ENCODE measurements at places on chromosomes 13 and 19.

- peak; percentile 53 for DNase-seq
These were observed at the start of gene R3HDM4 for GRCh38 chr19:913080-913748. R3HDM4 (minus strand) TSS chr19:913219; CDS start chr19:913157, 62 bp downstream.

DNA sequence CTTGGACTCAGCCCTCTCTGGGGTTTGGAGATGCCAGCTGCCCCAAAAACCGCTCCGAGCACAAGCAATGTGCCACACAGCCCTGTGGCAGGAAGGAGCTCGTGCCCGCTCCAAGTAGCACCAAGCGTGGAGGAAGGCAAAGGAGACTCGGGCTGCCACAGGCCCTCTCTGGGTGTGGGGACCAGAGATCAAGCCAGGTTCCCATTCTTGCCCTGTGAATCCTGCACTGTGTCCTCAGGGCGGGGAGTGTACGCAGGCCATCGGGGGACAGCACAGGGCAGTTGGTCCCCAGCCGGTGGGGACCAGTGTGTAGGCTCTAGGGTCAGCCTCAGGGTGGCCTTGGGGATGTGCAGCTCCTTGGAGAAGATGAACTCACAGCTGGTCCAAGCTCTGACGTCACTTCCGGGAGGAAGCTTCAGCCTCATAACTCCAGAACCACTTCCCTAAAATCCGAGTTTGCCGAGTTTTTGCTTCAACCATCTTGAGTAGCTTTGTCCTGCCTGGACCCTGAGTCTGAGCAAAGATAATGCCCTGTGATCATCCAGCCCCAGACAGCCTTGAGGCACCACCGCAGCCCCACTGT is 9.3 kb upstream of the CPAMD8 start:
- no peak for DNase-seq

GRCh38 chr13:50573066-50573465 is 270.4 kb downstream of the DLEU7 start:
- DNase-seq: no peak

DNA sequence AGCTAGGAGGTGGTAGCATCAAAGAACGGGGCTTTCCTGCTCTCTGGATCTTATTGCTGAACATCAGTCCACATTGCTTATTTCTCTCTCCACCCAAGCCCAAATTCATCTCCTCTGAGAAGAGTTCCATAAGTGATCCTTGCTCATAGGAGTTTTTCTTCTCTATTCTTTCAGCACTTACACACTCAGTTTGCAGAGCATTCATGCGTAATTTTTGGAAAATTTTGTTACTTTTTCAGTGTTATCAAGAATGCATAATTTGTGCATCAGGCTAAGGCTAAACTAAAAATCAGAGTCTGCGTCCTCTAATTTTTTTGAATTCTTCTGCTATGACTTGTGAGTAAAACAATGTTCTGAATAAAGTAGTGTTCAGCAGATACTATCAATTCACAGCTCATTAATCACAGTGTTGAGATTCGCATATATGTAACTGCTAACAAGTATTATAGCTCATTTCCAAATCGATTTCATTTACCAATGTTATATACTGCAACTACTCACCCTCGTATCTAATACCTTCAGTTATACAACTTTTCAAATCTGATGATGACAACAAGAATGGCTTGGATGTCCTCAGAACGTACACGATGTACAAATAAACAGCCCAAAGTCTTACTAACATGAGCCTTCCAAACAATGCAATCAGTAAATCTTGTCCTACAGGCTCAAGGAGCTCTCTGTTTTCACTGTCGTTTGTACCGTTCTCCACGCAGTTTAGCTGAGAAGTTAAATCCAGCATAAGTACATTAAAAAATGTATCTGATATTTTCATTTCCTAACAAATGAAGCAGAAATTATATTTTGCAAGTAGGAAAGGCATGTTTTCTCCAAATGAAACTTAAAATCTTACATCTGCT is 36.4 kb upstream of the STARD13 start:
- peak; percentile 24 for DNase-seq

GRCh38 chr13:55159765-55160164 is 1981.0 kb upstream of the PRR20A start:
- no peak for DNase-seq

GRCh38 chr13:74131227-74131626 is 3.0 kb downstream of the KLF12 start:
- no peak for DNase-seq

- no peak for DNase-seq
These were observed 14.0 kb downstream of the GPR183 start for GRCh38 chr13:99293178-99293577.

GRCh38 chr19:48443256-48443655 is 2.5 kb upstream of the GRWD1 start:
- no peak for DNase-seq

DNA sequence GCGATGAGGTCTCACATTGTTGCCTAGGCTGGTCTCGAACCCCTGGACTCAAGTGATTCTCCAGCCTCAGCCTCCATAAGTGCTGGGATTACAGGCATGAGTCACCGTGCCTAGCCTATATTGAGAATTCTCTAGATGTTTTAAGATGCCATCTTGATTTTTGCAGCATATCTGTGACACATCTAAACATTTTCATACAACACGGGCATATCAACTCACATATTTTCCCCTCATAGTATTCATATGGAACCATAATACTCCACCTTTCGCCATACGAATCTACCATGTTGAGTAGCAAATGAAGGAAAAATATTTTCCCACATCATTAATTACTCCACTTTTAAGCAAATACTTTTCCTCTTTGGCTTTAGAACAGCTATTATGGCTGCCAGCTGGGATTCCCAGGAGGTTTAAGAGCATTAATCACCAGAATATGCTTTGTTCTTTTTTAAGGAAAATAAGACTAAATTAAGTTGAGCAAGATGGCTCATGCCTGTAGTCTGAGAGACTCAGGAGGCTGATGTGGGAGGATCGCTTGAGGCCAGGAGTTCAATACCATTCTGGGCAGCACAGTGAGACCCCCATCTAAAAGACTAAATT is 56.9 kb upstream of the GTF2F2 start:
- DNase-seq: peak; percentile 82

DNA sequence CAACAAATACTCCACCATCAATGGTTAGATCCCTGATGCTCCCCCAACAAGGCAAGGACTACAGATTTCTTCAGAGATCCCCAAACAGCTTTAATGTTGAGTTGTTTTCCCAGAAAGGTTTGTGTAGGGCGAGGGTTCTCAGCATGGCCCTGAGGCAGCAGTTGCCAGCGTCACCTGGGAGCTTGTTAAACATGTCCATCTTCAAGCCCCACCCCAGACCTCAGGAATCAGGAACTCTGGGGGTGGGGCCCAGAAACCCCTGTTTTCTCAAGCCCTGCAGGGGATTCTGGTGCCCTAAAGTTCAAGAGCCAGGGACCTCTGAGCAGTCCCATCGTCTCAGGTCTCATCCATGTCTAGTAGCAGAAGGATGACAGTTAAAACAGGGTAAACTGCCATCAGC is 9.6 kb downstream of the EFNB2 start:
- DNase-seq: no peak

GRCh38 chr19:2391118-2391725 is 31.2 kb downstream of the TMPRSS9 start:
- peak; percentile 77 for DNase-seq

- DNase-seq: peak; percentile 49
These were observed 386.3 kb downstream of the NDFIP2 start for GRCh38 chr13:79867254-79867653.

GRCh38 chr19:17579661-17580244 is 24.3 kb downstream of the COLGALT1 start:
- peak; percentile 40 for DNase-seq

GRCh38 chr19:10379880-10380312 is 476 bp downstream of the TYK2 start:
- no peak for DNase-seq

DNA sequence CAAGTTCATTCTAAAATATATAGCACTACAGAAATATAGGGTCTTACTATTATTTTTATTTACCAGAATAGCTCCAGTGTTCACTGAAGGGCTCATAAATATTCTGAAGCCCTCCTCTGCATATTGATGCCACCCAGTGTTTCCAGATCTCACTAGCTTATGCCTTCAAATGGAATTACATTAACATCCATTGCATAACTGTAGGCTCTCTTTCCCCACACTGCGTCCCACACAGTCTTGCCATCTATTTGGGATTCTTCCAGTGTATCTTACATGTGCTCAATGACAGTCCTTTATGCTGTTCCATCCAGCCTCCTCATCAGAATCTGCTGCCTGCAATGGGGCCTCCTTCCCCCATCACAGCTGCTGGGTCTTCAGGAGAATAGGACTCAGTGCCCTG is 137.2 kb downstream of the CYSLTR2 start:
- DNase-seq: no peak

DNA sequence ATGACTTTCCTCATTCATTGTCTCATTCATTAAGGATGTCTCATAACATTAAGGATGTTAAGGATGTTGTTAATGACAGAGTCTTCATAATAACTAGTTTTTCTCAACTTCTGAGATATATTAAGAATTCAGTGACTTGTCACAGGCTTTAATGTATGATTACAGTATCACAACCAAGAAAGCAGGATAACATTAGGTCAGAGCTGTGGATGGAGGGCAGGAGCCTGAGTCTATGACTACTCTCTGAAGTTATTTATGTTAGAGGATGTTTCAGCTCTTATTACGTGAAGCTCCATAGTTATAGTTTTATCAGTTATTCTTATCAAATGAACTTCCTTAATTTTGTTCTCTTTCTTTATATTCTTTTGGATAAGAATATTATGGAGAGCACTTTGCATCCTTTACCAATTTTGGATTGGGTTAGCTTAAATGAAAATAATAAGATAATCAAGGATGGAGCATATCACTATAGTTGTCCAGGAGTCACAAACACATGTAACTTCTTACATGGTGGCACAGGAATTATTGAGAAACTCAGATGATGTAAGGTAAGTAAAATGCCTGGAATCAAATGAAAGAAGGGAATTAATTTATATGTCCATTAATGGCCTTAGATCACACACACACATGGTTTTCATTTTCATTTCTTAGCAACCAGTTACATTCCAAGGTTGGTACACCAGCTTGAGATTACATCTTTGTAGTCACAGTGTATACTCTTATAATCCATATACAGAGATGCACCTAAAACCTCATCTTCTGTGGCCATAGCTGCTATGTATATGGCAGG is 57.0 kb downstream of the SLC10A2 start:
- no peak for DNase-seq

DNA sequence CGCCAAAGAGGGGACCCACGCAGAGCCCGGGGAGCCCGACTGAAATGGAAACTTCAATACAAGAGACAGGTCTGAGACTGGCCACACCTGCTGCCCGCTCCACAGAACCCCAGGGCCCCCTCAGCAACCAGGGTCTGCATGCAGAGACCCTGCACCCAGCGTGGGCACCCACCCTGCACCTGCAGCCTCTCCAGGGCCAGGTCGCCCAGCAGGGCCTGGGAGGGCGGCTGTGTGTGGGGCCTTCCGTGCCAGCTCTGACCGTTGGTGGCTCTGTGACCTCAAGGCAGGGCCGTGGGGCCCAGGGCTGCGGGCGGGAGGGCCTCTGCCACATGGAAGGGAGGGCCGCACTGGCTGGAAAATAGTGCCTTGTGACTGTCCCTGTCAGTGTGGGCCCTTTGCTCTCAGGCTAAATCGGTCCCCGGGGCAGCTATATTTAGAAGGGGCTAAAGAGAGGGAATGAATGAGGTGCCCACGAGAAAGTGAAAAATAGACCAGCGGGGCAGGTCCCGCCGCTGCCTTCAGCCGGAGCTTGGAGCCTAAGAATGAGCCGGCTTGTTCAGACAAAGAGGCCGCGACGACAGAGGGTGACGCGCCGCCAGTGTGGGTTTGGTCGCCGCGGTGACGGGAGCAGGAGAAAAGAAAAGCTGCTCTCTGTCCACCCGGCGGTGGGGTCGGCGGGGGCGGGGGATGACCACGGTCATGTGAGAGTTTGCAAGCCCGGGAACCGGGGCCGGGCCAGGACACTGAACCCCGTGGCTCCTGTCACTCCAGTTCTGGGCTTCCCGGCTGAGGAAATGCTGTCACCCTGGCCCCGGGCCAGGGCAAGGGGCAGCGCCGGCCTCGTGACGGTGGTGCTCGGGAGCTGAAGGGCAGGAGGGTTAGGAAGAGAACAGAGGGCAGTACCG is 70.5 kb downstream of the GADD45B start:
- DNase-seq: no peak

Measured in AG10803 (cell line).